ENCODE measurements at places on chromosomes 16 and 17. TPM values are rescaled to one million over a fixed set of nuclear protein-coding genes. Genes with fewer than 3 reads are reported as not detected.

GPR179 gene
- total RNA-seq = not detected

- no peak for DNase-seq
Observed at GRCh38 chr17:75227729-75228128, 22.2 kb downstream of the NUP85 start.

RAB37 gene
- total RNA-seq = 28.2 TPM

DNA sequence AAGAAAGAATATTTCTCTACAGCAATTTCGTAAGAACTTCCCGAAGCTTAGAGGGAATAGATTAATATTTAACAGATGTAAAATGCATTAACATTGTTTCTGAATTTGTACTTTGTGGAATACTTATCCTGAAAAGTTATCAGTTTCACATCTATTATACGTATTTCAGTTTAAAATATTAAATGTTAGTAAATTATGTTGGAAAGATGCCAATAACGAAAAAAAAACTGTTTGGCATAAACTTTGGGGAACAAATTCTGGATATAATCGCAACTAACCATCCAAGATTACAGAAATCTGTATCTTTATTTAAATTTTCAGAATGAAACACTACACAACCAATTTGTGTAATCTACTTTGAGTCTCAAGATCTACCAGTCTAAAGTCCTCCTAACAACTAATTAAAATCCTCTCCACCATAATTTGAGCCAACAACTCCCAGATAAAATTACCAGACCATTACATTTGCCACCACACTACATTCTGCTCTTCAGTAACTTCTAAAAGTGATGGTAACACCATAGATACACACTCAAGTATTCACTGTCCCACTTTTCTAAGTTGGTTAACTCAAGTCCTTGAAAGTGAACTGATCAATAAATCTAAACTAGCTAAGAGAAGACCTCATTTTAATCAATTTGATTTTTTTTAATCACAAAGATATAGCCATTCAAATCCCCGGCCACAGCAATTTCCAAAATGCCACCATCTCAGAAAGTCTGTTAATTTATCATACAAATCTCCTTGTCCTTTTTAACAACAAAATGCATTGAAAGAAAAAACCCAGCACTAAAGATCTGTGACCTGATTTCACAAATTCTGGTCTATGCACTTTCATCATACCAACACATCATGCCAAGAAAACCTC is 2.0 kb downstream of the SIAH1 start:
- DNase-seq = no peak

DNA sequence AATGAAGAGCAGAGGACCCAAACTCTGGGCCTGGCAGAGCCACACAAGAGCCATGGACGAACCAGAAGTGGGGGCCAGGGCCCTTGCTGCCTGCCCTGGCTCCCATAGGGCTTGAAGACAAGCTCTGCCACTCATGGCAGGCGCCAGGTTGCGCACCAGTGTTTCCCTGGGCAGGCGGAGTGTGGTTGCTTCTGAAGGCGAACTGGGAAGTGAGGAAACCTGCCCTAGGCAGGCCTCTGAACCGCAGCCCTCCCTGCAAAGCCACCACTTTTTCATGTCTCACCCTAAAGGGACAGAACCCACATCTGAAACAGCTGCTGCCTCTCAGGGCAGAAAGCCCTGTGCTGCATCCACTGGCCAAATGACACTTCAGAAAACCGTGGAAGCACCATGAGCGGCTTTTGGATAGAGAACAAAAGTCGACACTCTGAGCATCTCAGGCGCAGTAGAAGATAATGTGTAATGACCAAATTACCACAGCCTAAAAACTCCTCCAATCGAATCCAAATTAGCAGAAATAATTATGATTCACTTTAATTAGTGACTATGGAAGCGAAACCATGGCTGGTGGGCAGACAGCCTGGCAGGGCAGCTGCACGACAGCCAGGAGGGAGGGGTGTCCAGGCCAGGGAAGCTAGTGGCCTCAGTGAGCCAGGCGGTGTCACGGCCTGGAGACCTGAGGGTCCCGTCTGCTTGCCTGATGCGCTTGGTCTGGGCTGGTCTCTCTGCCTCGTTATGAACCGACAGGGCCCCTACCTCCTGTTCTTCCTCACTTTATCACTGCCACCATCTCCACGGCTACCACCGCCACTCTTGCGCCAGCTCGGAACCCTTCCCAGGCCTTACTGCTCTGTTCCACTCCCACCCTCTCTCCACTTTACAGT is 59.1 kb downstream of the PRMT7 start:
- peak; percentile 49 for DNase-seq

DNA sequence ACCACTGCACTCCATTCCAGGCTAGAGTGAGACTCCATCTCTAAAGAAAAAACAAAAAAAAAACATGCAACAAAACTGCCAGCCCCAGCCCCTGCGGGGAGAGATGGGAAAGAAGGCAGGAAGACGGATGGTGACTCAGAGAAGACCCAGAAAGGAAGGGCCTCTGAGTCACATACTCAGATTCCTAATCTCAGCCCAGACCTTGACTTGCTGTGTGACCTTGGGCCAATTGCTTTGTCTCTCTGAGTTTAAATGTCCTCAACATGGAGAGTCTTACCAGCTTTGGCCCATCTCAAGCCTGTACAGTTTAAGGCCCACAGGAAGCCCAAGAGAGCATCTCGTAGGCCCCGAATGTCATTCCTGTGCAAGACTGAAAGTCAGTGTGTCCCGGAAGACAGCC is 86.5 kb upstream of the LHX1 start:
- DNase-seq = no peak

EVI2B gene
- total RNA-seq = 102 TPM

- DNase-seq = no peak
Observed at GRCh38 chr16:86911437-86911958, 333.1 kb downstream of the FOXL1 start.

DNA sequence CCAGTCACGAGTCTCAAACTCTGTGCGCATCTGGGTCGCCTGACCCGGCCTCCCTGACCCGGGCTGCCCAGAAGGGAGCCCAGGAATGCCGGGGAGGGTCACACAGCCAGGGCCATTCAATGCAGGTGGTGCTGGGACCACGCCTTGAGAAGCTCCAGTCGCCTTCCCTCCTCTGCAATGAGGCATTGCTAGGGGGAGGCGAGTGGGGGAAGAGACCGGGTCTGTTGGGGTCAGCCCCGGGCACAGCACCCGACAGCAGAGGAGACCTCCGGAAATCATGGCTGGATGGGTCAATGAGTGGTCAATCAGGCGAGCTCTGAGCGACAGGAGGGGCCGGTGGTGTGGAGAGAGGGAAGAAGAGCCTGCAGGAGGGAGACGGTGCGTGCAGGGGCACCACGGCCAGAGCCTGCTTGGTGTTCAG is 13.3 kb downstream of the JPH3 start:
- DNase-seq = no peak

EPN2 gene
- total RNA-seq = 2.1 TPM

- no peak for DNase-seq
Observed at GRCh38 chr17:78501241-78502036, 75.8 kb downstream of the DNAH17 start.

GRCh38 chr17:4490637-4491061 is 8.0 kb upstream of the SPNS2 start:
- no peak for DNase-seq

ABHD15 gene
- 16.9 TPM for total RNA-seq

GRCh38 chr17:15117239-15117638 is 147.9 kb downstream of the PMP22 start:
- DNase-seq = no peak

MYL4 gene
- total RNA-seq = not detected

FA2H gene
- total RNA-seq = 0.21 TPM

DNA sequence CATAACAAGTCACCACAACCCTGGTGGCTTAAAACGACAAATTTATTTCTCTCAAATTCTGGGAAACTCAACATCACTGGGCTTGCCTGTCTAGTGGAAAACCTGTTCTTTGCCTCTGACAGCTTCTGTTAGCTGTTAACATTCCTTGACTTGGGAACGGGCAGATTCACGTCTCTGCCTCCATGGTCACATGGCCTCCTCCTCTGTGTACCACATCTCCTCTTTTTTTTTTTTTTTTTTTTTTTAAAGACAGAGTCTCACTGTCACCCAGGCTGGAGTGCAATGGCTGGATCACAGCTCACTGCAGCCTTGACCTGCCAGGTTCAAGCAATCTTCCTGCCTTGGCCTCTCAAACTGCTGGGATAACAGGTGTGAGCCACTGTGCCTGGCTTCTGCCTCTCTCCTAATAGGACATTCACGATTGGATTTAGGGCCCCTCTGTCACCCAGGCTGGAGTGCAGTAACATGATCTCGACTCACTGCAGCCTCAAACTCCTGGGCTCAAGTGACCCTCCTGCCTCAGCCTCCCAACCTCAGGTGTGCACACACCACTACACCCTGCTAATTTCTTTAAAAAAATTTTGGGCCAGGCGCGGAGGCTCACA is 11.7 kb upstream of the LLGL1 start:
- DNase-seq = no peak

C17orf107 gene
- total RNA-seq = 0.92 TPM

DNA sequence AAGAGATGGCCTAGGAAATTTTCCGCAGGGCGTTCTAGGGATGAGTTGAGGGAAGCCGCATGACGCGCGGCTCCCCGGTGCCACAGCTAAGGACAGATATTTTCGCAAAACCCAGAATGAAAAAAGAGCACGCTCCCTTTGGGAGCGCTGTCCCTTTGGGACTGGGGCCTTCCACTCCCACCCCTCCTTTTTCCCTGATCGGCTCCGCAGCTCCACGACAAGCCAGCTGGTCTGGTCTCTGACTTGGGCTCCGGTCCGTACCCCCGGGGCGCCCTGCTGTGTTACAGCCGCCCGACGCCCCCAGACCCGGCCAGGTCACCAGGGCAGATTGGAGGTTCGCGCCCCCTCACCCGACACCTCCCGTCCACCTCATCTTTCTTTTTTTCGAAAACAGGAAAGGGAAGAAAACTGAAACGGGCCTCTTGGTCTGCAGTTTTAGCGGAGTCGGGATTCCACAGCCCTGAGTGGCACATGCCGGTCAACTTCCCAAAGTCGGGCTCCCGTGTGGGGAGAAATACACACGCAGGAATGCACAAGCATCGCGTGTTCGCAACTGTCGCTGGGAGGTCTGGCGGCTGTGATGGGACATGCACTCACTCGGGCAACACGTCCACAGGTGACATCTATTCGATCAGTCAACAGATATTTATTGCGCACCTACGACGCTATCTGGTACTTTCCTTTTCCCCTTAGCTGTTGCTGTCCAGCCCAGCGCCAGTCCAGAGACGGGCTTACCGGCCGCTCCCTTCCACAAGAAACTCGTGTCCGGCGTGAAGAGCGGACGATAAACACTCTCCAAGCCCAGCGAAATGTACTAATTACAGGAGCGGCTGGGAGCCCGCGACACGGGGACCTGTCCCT is 3.9 kb upstream of the SOX9 start:
- no peak for DNase-seq

DNA sequence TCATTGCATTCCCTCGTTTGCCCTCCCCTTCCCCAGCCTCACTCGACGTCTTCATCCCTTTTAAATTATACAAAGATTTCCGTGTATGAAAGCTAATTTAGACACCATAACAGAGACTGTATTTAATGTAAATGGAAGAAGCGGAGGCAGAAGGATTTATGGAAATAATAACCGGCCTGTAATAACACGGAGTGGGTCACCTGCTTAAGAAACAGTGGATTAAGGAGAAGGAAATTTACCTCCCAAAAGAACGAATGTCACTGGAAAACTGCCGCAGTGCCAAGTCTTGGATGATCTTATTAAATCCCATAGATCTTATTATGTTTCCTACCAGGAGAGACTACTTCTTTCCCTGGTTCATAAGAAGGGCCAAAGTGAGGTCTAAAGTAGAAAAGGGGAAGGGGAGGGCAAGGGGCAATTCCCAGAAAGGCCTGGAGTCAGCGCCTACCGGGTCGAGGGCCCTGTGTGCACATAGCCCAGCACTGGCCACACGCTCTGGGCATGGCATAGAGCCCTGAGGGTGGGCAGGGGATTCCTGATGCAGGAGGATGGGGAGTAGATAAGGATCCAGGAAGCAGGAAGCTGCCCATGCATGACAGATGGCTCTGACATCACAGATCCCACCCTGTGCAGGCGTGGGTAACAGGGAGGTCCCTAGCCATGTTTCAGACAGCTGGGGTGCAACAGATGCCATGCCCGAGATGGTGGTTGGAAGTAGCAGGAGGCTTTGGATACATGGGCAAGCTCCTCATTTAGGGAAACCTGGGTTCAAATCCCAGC is 56.2 kb upstream of the RPL38 start:
- DNase-seq = no peak

GRCh38 chr16:31225193-31225592 is 8.3 kb upstream of the PYDC1 start:
- DNase-seq = no peak

DNA sequence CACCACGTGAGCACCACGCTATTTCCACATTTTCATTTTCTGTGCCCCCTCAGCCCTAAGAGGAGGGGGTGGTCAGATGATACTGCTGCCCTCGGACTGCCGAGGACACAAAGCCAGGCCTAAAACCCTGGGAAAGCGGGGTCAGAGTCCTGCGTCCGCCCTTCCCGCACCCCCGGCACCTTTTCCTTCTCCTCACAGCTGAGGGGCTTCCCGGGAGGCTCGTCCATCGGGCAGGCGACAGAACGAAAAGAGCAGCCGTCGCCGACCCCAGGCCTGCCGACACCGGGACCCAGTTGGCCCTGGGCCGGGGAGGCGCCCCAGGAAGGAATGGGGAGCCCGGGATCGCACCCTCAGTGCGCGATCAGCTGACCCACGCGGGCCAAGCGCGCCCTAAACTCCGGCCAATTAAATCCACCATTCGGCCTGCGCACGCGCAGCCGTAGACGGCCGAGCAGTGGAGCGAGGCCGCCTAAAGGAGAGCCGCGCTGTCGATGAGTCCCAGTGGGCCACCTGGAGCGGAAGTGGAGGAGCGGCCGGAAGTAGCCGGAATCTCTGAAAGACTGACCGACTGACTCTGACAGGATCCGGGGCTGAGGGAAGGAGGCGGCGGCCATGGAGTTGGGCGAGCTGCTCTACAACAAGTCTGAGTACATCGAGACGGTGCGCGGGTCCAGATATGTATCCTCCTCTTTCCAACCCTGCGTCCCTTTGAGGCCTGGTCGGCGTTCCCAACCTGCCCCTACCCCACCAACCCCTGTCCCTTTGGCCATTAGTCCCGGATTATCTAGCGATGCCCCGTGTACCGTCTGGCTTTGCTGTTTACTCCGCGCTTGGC is at the start of the genes DCTN5 and PALB2:
DCTN5 (plus strand) TSS at position 536 of the 835 bp plus-strand sequence; CDS start at position 613, 77 bp downstream.
PALB2 (minus strand) TSS at position 380 of the 835 bp plus-strand sequence; CDS start at position 227, 153 bp downstream.
- DNase-seq = peak; percentile 89

MRPL58 gene
- total RNA-seq = 41.2 TPM

DNA sequence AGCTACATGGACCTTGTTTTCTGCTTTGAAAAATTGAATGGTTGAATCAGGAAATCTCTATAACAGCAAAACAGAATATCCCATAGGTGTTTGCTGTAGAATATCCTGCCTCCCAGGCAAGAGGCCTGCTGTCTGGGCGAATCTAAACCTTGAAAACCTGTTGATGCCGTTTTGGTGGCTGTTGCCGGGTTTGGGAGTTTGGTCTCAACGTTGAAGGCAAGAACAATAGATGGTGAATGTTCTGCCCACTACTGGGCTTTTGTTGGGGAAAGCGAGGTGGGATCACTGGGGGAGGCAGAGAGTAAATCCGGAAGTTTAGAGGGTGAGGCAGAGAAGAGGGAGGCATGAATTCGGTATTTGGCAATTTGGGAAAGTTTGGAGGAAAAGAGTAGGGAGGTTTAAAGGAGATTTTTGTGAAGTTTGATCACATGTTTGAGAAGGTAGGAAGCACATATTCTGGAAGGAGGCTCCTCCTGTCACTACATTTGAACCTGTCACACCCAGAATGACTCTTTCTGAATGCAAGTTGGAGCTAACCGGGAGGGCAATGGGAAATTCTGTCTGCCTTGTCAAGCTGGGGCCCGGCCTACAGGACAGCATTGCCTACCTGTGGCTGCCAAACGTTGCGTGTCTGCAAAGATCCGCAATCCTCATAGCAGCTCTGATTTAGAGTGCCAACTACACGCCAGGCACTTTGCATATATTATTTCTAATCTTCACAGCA is 46.5 kb downstream of the GPRC5B start:
- DNase-seq = no peak

GRCh38 chr17:82157046-82158035 is 55.3 kb downstream of the CCDC57 start:
- DNase-seq = no peak
